ENCODE measurements at places on chromosomes 13 and 19.

- no peak for DNase-seq
Observed at GRCh38 chr19:40666803-40667438, 23.5 kb downstream of the NUMBL start.

GRCh38 chr19:46221152-46221551 is 8.4 kb upstream of the IGFL1 start:
- DNase-seq = no peak

- DNase-seq = no peak
Observed at GRCh38 chr19:29540114-29540513, 14.3 kb downstream of the VSTM2B start.

- DNase-seq = no peak
Observed at GRCh38 chr13:30873499-30873898, 32.6 kb upstream of the MEDAG start.

GRCh38 chr13:110161112-110161882 is 145.7 kb downstream of the COL4A1 start:
- DNase-seq = no peak

DNA sequence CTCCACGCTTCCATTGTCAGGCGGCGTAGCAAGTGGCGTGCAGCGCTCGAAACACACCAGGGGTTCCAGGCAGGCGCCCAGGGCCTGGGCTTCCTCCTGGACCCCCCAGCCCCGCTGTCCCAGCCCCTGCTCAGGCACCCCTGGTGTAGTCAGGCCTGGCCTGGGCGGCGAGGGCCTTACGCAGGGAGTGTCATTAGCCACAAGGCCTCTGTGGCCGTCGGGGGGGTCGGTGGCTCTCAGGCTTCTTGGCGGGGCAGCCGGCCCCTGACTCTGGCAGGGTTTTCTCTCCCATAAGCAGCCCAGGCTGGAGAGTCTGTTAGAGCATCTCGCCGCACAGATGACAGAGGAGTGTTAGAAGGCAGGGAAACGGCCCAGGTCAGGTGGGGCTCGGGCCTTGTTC is 116.7 kb downstream of the KDM4B start:
- no peak for DNase-seq

- DNase-seq = no peak
Observed at GRCh38 chr19:32373585-32374295, 28.3 kb downstream of the ZNF507 start.

DNA sequence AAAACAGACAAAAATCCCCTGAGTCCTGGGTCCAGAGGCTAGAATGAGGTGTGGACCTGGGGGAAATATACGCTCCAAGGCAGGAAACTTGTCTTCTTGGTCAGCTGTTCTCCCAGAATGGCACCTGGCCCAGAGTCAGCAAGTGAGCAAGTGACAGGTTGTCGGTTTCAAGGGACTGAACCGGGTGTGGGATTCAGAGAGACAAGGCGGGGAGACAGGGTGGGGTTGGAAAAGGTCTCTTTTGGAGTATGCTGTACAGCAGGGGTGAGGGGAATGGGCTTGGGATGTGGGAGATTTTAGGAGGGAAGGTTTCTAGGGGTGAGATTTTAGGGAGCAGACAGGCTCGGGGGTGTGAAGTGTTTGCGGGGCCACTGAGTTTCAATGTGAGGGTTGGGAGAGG is 83.3 kb downstream of the RYR1 start:
- DNase-seq = no peak

GRCh38 chr13:51002736-51003135 is 93.1 kb downstream of the RNASEH2B start:
- no peak for DNase-seq

DNA sequence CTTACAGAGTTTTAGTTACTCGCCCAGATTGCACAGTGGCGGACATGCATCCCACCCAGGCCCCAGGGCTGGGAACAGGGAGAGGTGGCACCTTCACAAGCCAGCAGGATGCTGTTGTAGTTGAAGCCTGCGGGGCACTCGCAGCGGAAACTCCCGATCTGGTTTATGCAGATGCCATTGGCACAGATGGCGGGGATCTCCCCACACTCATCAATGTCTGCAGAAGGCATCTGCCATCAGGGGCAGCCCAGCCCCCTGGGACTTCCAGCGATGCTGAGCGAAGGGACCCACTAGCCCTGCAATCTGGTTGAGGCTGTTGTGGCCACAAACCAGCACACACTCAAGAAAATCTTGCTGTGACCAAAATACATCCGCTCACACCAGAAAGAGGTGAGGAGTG is 44.6 kb downstream of the CCL25 start:
- DNase-seq = no peak

GRCh38 chr13:21849323-21849722 is 178.4 kb downstream of the FGF9 start:
- no peak for DNase-seq

DNA sequence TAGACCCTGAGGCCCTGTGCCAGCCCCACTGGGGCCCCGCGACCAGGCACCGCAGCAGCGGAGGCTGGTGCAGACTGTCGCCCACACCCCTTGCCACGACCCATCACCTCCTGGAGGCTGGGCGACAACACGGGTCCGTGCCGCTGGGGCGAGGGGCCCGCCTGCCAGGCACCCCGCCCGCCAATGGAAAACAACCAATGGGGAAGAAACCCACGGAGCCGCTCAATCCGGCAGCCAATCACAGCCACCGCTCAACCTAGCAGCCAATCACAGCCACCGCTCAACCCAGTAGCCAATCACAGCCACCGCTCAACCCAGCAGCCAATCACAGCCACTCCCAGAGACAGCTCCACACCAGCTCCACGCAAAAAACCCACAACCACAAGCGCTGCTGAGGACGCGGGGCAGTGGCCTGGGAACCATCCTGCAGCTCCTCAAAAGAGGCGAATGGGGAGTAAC is 29.7 kb downstream of the GPX4 start:
- peak; percentile 54 for DNase-seq

DNA sequence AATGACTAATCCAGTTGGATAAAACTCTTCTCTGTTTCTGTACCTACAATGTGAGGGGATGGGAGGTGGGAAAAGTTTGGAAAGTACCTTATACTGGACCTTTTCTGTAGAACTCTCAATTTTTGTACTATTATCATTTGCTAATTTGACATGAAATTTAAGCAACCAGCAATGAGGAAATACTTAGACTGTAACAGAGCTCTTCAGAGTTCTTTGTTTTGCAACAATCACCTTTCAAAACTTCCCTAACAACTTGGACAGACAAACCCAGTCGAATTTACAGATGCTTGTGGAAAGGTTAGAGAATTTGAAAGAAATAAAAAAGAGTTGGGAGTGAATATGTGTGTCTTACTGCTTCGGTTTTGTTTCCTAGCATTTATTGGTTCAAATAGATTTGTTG is 16.8 kb downstream of the KBTBD7 start:
- no peak for DNase-seq

GRCh38 chr19:13152974-13153568 is 2.9 kb downstream of the IER2 start:
- peak; percentile 97 for DNase-seq

DNA sequence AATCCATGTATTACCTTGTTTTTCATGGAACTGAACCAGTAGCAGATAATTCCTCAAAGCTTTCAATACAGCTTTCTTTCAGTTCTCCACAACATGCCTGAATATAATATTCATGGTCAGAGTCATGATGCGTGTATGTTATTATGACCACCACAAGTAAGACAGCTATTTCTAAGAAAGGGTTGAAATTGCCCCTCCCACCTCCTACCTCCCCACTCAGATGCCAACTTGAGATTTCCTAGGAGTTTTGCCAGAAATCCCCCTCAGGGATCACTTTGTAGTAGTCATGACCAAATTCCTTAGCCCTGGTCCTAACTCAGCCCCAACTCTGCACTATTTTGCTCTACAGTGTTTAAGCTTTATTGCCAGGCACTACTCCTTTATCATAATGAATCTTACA is 69.9 kb upstream of the RAP2A start:
- DNase-seq = no peak

DNA sequence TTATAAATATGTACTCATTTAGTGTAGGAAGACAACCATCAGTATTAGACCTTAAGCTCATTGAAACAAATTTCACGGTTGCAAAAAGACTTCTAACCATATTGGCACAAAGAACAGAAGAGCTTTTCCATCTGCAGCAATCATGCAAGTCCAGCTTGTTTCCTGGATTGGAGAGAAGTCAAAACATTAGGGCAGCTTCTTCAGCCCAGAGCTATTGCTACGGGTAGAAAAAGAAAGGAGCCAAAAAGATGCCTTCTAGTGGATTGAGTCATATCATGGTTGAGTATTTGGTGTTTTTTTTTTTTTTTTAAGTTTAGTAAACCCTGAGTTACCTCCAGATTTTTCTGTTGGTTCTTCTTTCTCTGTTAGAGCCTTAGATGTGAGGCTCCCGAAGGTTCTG is 99.8 kb downstream of the WDFY2 start:
- DNase-seq = no peak

- DNase-seq = no peak
Observed at GRCh38 chr19:10043286-10043927, 30.1 kb downstream of the RDH8 start.

DNA sequence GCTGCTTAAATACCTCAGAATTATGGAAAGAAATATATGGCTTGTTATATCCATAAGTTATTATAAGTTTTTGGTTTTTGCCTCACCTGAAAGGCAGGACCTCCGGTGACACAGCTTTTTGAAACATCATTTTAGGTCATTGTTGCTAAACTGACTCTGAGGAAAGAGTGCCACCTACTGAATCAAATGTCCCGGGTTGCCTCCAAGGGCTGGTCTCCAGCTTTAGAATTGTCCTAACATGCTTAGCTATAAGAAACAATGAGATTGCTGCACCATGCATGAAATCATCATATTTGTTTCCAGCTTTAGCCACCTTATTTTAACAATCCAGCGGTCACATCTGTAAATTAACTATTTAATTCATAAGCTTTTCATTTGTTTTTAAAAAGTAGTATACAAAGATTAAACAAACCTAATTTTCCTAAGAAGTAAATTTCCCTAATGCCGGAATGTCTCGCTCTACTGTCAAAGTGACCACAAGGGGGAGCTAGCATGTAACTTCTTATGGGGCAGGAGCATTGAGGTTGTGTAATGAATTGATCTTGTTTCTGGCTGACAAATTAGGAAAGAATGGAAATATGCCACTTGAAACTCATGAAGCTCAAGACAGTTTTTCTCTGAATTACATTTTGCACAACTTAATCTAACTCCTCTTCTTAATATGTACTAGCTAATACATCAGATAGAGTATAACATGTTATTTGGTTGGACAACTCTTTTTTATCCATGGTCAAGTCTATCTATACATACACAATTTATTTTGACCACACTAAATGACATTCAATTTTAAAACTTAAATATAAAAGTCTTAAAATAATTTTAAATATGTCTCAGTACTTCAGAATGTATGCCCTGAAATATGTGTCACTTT is 6.7 kb upstream of the PCDH17 start:
- DNase-seq = no peak

- DNase-seq = no peak
Observed at GRCh38 chr13:97879646-97880310, 73.7 kb upstream of the IPO5 start.
